ENCODE measurements at places on chromosomes 5 and 9.
A peak's percentile ranks its signal among the peaks of the same experiment; 100 is the strongest.

DNA sequence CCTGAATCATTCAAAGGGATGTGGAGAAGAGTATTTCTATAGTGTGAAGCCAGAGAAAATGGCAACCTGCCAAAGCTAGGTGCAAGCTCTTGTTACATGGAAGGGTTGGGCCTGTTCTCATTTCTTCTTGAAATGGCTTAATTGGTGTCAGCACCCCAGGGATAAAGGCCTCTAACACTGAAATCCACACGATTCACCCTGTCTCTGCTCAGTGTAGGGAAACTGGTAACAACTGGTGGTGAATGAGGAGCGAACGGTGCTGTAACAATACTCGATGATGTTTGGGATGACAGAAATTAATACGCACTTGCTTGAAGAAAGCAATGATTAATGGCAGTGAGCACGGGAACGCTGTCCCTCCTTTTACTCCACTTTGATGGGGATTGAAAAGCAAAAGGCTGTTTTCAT is 16.2 kb downstream of the PBX3 start:
- no peak for DNase-seq

GRCh38 chr5:132227485-132228240 is at the start of gene P4HA2:
Gene P4HA2 (minus strand): TSS chr5:132227853. CDS start chr5:132218626, 9,227 bp downstream.
- DNase-seq = peak; percentile 84

GRCh38 chr9:36896296-36896695 is 137.8 kb downstream of the PAX5 start:
- DNase-seq = no peak

- peak; percentile 0 for DNase-seq
Observed at GRCh38 chr5:180935203-180935602, 36.2 kb downstream of the BTNL8 start.

GRCh38 chr5:34563931-34564709 is 92.0 kb upstream of the RAI14 start:
- no peak for DNase-seq

DNA sequence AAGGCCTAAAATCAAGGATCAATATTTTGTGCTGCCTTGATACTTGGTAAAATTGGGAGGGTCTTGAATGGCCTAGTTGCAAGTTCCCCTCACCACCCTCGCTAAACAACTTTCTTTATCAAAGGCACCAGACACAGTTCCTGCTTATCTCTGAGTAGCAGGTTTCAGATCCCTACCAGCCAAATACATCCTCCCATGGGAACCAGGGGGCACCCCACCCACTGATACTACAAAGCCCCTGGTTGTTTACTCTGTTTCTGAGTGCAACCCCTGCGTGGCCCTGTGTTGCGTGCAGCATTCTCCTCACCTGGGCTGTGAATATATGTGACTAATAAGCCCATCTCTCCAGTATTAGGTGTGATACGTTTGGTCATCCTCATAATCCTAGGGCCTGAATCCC is 314.9 kb downstream of the DRD1 start:
- no peak for DNase-seq

GRCh38 chr5:83750749-83751148 is 30.1 kb upstream of the HAPLN1 start:
- no peak for DNase-seq

GRCh38 chr5:56817263-56818014 is 2.1 kb downstream of the MAP3K1 start:
- no peak for DNase-seq

- no peak for DNase-seq
Observed at GRCh38 chr9:133203506-133204075, 5.5 kb downstream of the OBP2B start.

GRCh38 chr9:69759021-69759420 is 790 bp downstream of the PTAR1 start:
- peak; percentile 23 for DNase-seq
